Posterior cingulate gyrus (tissue), 11 donors: ENCODE measurements at places on chromosomes 2 and 18.

DNA sequence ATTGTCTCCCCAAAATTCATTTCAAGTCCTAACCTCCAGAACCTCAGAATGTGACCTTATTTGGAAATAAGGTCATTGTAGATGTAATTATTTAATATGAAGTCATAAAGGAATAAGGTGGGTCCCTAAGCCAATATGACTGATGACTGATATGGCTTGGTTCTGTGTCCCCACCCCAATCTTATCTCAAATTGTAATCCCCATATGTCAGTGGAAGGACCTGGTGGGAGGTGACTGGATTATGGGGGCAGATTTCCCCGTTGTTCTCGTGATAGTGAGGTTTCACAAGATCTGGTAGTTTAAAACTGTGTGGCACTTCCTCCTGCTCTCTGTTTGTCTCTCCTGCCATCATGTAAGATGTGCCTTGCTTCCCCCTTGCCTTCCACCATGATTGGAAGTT is 43.0 kb upstream of the BCL11A start:
- no peak for DNase-seq

- no peak for DNase-seq
Observed at GRCh38 chr18:76394780-76395476, 100.1 kb downstream of the ZNF516 start.

GRCh38 chr2:83565181-83565580 is 893.9 kb downstream of the SUCLG1 start:
- DNase-seq = no peak

DNA sequence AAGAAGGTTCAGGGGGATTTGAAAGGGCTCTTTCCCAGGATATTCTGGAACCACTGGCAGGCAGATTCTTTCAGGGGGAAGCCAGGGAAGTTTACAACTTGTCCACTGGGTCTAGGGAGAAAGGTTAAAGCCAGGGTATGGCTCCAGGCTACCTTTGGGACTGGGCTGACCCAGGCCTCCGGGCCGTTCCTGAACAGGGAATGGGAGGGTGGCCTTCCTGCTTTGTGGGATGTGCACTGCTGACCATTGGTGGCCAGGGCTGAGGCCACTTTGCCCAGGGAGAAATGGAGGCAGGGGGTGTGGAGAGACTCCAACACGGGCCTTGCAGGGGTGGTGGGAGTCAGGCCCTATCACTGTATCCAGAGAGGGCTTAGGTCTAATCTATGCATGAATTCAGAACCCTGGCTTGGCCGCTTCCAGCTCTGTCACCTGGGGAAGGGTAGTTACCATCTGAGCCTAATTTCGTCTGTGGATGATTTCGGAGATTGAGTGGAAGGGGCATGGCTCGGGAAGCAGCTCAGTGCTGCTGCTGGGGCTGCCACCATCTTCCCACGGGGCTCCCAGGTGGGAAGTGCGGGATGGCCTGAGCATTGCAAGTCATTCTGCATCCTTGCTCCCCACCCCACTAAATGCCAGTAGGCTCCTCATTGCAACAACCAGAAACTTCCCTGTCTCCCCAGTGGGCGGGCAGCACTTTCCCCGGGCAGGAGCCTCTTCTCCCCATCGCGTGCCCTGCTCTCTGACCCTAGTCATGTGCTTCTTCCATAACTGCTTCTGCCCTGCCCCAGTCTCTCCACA is 57.1 kb upstream of the OTOF start:
- DNase-seq = no peak

GRCh38 chr2:33848486-33848885 is 249.4 kb upstream of the FAM98A start:
- no peak for DNase-seq

DNA sequence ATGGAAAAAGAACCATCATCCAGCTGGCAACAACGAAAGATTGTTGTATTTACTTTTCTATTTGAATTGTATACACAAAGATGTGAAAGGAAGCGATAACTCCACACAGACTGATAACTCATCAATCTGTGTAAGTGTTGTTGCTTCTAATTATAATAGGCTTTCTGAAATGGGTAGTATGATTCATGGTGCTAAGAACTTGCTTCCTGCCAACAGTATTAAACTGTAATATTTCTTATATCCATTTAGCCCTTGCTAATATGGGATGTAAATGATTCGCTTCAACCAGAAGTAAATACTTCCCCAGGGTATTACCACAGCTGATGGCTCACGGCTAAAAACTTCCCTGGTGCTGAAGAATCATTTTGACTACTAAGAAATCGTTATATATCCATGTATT is 70.2 kb downstream of the TMEM163 start:
- DNase-seq = no peak

DNA sequence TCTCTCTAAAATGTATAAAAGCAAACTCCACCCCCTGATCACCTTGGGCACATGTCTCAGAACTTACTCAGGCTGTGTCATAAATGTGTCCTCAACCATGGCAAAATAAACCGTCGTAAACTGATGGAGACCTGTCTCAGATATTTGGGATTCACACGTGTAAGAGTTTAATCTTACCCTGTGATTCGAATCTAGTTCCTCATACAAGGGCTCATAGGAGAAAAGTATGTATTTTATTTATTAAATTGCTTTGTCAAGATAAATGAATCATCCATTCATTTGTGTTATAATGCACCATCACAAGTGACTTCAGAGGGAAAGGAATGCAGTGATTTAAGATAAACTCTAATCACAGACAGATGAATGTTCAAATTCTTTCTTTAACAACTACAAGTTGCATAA is 712.5 kb upstream of the LRATD1 start:
- no peak for DNase-seq

DNA sequence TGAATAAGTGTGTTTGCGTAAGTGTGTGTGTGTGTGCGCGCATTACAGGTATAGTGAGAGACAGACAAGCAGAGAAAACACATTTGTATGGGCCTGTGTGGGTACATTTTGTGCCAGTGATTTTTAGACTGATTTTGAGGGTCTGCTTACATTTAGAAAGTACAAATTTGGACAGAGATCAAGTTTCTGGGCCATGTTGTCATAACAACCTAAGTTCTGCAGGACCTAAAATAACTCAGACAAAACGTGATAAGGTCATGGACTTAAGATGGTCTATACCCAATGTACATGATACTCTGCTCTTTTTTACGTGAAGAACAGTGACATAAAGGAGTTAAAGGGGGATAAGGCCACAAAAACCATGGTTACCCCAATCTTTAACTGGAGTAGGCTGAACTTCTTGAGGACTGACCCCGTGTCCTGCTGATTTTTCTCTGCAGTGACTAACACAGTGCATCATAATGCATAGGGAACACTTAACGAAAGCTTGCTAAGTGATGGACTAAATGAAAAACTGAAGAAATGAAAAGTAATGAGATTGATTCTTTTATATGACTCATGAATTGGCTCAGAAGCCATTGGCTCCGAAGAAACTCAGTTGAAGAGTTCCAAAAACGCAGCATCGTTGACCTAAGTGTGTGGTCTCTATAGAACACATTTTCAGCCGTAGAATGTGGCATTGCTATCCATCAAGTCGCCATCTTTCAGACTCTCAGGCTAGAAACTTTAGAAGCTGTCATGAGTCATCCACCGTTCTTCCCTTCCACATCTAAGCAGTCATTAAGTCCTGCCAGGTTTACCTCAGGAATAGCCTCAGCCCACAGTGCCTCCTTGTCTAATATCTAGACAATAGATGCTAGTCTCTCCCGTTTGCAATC is 61.6 kb upstream of the NCOA1 start:
- no peak for DNase-seq

DNA sequence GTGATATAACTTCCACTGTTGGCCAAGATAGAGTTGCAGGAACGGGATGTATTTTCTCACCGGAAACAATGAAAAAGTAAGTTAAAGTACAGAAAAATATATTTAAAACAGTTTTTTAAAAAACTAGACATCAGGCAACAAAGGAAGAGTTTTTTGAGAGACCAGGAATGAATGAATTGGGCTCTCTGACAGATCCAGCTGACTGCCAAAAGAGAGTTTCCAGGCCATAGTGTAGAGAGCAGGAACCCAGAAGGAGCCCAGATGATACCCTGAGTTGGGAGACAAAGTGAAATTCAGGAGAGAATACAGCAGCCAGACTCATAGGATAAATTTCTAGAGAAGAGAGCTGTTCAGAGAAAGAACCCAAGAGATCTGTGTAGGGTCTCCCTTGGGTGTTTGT is 362.6 kb upstream of the SMIM21 start:
- DNase-seq = no peak

DNA sequence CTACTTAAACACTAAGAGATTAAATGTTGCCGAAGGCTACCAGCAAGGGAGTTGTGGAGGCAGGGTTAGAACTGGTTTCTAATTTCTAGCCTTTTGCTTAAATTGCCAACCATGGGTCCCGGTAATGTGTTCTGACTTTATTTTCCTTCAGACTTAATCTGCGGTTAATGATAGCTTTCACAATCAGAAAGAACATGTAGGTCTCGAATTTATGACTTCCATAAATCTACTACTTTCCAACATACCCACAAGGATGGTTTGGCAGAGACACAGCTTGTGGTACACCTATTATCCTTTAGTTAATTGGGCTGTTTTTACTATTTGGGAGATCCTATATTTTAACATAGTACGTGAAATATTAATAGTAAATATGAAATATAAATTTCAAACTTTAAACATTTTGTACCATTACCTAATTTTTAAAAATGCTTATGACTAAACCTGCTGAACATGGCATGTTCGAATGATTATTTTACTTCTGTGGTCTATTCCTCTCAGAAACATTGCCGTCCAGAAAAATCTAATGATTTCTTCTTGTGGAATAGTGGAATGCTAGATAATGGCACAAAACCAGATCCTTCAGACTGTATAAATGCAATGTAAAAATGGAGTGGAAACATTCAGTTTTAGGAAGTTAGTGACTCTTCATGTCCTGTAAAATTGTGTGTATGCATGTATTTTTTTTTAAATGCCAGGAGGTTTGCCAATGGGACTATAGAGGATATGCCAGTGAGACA is 41.3 kb downstream of the PARD3B start:
- DNase-seq = no peak

DNA sequence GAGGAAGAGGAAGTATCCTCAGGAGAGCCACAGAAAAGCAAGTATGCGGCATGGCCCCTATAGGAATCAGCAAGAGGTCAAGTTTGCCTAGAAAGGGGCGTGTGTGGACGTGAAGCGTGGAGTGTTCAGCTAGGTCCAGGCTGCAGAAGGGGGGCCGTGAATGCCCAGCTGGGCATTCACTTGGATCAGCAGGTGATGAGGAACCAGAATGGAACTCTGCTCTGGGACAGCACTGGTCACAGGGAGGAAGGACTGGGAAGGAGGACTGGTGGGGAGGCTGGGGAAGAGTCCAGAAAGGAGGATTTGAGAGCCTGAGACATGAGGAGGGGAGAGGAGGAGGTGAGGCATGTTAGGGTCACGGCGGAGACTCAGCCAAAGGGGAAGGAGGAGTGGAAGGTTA is 19.8 kb downstream of the STAT1 start:
- DNase-seq = no peak

DNA sequence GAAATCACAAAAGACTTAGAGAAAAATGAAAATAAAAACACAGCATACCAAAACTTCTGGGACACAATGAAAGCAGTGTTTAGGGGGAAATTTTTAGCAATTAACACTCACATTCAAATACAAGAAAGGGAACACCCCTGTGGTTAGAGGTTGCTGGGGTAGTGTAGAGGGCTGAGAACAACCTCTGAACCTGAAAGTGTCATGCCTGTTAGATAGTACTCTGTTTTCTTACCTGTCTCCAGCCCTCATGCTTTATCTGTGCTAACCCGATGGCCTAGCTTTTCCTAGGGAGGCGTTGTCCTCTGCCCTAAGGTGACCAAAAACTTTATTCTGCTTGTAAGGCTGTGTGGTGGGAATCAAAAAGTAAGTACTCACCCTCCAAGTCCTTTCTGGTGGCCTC is 122.6 kb upstream of the OTX1 start:
- DNase-seq = no peak

DNA sequence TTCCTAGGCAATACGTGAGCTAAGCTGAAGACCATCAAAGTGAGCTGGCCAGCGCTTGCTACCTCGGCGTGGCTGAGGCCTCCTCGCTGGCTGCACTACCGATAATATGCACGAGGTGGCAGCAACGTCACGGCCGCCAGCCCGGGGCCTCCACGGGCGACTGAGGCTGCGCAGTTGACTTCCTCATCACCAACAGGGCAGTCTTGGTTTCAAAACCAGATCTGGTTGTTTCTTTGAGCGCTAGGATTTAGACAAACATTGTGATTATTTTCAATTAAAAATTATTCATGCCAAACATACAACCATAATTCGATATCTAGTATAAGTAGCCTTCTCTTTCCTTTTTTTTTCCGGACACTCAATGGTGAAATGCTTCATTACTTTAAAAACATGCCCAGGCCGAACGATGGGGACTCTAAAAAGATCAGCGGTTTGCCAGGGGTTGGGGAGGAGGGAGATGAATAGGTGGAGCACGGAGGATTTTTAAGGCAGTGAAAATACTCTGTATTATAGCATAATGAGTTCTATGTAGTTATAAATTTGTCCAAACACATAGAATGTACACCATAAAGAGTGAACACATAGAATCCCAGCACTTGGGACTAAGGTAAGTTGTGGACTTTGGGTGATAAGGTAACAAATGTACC is 52.0 kb downstream of the CYBRD1 start:
- DNase-seq = peak; percentile 52

DNA sequence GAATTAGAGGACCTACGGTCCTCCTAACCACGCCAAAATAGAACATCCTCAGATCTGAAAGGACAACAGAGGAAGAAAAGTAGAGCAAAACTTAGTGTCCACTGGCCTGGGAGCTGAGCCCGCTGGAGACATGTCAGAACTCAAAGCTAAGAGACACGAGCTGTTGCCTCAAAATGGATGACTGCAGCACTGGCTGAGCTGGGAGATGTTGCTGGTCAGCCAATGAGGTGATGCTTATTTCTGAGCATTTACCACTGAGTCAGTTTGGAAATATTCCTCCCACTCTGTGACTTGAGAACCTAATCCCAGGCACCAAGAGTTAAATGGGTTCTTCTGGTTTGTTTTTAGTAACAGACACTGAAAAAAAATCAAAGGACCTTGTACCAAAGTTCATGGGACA is 32.6 kb downstream of the FBXO15 start:
- no peak for DNase-seq

DNA sequence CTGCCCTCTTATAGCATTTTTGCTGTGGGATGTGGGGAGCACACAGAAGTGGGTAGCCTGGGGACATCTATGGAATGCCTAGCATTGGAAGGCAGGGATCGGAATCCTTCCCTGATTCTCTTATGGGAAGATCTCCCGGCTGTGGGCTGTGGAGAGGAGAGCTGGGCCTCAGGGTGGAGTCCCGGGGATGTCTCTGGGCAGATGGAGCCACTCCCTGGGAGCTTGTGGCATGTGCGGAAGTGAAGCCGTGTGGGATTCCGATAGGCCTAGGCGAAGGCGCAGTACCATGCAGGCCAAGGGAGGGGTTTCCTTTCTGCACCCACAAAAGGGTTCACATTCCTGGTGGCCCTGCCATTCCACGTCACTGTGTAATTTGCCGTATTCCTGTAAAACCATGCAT is 87.9 kb downstream of the GLI2 start:
- DNase-seq = no peak

GRCh38 chr2:120390381-120391055 is 44.6 kb downstream of the INHBB start:
- no peak for DNase-seq

DNA sequence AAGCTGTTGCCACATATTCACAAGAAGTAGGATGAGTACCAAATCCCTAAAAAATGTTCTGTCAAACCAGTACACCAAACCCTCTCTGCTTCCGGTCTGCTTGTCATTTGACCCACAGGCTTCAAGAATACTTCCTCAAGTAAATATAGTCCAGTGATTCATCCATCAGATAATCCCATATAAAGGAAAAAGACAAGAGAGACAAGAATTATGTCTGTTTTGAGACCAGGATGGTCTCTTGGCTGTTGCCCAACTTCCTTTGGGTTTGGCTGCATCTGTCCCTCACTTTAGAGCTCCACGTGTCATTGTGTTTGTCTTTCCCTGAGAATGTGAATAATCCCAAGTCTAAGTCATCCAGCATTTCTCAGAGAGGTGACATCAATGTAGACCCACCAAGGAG is 91.5 kb upstream of the NRP2 start:
- no peak for DNase-seq
